Thyroid gland (tissue), 4 donors: ENCODE measurements at places on chromosomes 16 and 17. TPM values are rescaled to one million over a fixed set of nuclear protein-coding genes. Genes with fewer than 3 reads are reported as not detected.

GRCh38 chr17:35293151-35293847, 50.4 kb downstream of the SLFN5 start:
- no peaks in the 10 kb centered on the region for H3K36me3 ChIP-seq
- H3K4me3 ChIP-seq: no peak overlapping the region
- no peaks in the 10 kb centered on the region for H3K27me3 ChIP-seq
- H3K4me1 ChIP-seq: no peaks in the 10 kb centered on the region

GRCh38 chr16:83882163-83882885, 16.6 kb upstream of the MLYCD start:
- no peak overlapping the region for H3K27ac ChIP-seq
- no peak for DNase-seq
- no peaks in the 10 kb centered on the region for H3K27me3 ChIP-seq
- H3K4me1 ChIP-seq: no peaks in the 10 kb centered on the region
- no peaks in the 10 kb centered on the region for H3K36me3 ChIP-seq
- no peak overlapping the region for H3K4me3 ChIP-seq

GRCh38 chr16:17632667-17633066, 161.9 kb upstream of the XYLT1 start:
- no peaks in the 10 kb centered on the region for H3K36me3 ChIP-seq
- no peak for DNase-seq
- no peaks in the 10 kb centered on the region for H3K27me3 ChIP-seq
- H3K4me3 ChIP-seq: no peak overlapping the region
- no peak overlapping the region for H3K27ac ChIP-seq
- no peaks in the 10 kb centered on the region for H3K4me1 ChIP-seq

GRCh38 chr17:66431910-66432309, 129.5 kb downstream of the PRKCA start:
- H3K27me3 ChIP-seq: no peaks in the 10 kb centered on the region
- DNase-seq: no peak
- no peak overlapping the region for H3K4me3 ChIP-seq
- no peak overlapping the region for H3K27ac ChIP-seq
- H3K4me1 ChIP-seq: peaks cover 5% of the 10 kb centered on the region
- no peaks in the 10 kb centered on the region for H3K36me3 ChIP-seq

DNA sequence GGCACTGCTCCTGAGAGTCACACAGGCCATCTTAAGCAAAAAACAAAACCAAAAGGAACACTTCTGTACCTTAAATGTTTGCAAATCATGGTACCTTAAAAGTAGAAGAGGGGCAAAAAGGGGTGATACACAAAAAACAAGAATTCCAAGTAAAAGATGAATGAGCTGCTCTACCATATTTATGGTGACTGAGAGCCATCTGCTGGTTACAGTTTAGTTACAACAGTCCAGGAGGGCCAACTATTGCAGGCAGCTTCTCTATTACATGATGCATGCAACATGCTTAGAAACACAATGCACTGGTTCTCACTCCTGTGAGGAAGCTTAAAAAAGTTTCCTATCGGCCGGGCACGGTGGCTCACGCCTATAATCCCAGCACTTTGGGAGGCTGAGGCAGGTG, 53.5 kb downstream of the STX8 start:
- H3K4me1 ChIP-seq: no peaks in the 10 kb centered on the region
- no peak overlapping the region for H3K27ac ChIP-seq

The RASL10B gene
- 14.5 TPM for total RNA-seq
